ENCODE measurements at places on chromosomes 13 and 19. TPM values are rescaled to one million over a fixed set of nuclear protein-coding genes. Genes with fewer than 3 reads are reported as not detected.

GRCh38 chr19:14542711-14543328, 13.4 kb downstream of the TECR start:
- no peak for DNase-seq

DNA sequence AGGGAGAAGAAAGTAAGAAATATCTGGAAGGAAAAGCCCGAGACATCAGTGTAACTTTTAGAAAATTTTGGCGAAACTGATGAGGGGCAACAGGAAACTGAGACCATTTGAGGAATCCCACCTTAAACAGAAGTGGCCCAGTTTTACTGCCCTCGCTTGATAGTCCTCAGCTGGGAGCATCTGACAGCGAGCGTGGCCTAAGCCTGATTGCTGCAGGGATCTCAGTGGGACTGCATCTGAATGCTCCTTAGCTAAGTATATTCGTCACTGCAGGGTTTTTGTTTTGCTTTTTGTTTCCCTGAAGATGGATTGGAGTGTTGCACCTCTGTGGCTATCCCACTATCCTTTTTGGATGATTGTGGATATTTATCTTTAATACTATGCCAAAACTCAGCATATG, 262.7 kb upstream of the KLHL1 start:
- DNase-seq = no peak

DNA sequence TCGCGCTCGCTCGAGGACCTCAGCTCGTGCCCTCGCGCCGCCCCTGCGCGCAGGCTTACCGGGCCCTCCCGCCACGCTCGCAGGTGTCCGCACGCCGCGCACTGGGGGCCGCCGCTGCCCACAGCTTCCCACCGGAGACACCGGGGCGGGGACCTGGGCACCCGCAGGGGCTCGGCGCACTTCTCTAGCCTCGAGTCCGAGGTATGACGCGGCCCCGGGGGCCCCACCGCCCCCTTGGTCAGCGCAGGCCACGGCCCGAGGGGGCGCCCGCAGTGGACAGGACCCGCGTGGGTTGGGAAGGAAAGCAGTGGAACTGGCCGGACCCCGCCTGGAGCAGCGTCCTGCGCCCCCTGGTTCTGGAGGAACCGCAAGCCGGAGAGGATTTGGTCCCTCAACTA, 2.1 kb upstream of the GRWD1 start:
- DNase-seq = no peak

- peak; percentile 88 for DNase-seq
These were observed 229.7 kb downstream of the KCNRG start for GRCh38 chr13:50244713-50245574.

GRCh38 chr13:90798381-90798780, 549.1 kb upstream of the MIR17HG start:
- DNase-seq = no peak

DNA sequence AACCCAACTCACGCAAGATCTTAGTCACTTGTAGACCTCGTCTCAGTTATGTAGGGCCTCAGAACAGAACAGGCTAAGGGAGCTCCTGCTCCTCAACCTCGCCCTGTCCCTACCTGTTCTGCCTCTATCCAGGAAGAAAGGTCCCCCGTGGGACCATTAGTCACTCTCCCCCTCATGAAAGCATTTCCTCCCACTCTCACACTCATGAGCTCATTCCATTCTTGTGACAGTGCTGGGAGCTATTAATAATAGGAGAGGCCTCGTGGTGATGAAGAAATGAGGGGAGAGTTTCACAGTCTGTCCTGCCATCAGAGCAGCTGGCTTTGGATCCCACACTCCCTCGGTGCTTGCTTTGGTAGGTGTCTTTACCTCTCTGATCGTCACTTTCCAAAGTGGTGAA, 10.2 kb downstream of the PPP2R1A start:
- DNase-seq = peak; percentile 78

DNA sequence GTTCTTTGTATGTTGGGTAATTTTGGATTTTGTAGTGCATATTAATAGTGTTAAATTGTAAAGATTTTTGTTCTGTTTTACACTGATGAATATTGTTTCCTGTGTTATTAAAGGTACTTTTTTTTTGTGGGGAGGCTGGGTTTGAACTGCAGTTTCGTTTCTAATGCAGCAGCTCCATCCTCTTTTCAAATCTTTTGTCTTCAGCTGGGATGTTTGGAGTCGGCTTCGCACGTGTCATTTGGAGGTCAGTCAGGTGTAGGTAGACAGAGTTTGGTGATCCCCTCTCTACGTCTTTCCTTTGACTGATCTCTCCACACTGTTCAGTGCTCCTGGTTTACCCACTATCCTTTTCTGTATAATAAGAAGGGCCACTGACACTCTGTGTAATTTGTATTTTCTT, 30.3 kb downstream of the TDRD3 start:
- no peak for DNase-seq

- no peak for DNase-seq
These were observed 7.3 kb upstream of the C13orf46 start for GRCh38 chr13:113981194-113981605.

- DNase-seq = peak; percentile 43
These were observed 6.2 kb downstream of the SYT5 start for GRCh38 chr19:55173714-55174409.

DNA sequence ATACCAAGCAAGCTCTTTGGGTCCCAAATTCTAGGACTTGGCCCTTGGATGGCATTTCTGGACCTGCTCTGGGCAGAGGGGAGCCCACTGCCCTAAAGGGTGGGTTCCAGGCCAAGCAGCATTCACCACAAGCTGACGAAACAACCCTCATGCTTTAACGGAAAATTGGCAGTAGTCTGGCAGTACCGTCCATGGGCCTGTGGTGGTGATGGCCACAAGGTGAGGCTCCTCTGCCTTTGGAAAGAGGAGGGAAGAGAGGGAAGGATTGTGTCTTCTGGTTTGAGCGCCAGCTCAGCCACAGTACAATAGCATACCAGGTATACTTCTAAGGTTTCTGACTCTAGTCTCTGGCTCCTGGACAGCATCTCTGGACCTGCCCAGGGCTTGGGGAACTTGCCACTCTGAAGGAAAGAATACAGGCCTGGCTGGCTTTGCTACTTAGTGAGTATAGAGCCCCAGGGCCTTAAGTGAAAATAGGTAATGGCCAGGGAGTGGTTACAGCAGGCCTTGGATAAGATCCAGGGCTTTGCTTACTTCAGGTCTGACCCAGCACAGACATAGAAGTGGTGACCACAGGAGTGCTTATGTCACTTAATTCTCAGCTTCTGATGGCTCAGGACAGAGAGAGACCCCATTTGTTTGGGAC, 595.5 kb downstream of the LMO7 start:
- DNase-seq = no peak

DNA sequence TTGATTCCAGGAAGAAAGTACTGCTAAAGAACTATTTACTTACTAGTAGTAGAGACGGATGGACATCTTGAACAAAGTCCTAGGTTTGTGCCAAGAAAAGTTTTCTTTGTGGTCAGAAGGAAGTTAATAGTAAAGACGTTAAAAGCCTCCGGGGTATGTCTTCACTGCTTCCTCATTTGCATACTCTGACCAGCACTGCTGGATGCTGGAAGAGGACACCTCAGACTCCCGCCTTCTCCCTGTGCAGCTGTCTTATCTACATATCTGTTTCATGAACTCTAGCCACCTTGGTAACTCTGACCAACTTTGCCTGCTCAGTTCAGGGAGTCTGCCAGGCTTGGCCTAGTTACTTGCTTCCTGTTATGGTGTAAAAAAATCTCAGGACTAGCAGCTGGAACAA, 1109.1 kb upstream of the MIR17HG start:
- no peak for DNase-seq

- DNase-seq = no peak
These were observed 50.2 kb downstream of the FLT3 start for GRCh38 chr13:28049880-28050875.

DNA sequence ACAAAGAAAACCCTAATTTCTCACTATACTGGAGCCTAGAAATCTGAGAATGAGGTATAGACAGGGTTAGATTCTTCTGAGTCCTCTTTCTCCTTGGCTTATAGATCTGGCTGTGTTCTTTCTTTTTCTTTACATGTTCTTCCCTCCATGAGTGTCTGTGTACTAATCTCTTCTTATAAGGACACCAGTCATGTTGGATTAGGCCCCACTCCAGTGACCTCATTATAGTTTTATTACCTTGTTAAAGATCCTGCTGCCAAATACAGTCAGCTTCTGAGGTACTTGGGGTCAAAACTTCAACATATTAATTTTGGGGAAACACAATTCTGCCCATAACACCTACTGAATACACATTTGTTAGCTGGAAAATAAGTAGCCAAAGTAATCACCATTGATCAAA, 302.6 kb downstream of the PCDH9 start:
- no peak for DNase-seq

GRCh38 chr19:11699931-11700794, 38.6 kb downstream of the ZNF823 start:
- peak; percentile 42 for DNase-seq

- no peak for DNase-seq
These were observed 12.0 kb downstream of the TFDP1 start for GRCh38 chr13:113596321-113597200.

The CDADC1 gene
- total RNA-seq = 0.54 TPM

The GAPDHS gene
- not detected for total RNA-seq

The PTGER1 gene
- 0.28 TPM for total RNA-seq

The SPART gene
- 110 TPM for total RNA-seq

The SOX1 gene
- total RNA-seq = not detected

The PRSS57 gene
- total RNA-seq = not detected

The SIGLEC8 gene
- not detected for total RNA-seq

The CDX2 gene
- not detected for total RNA-seq
